AG08395 (cell line): ENCODE measurements at places on chromosomes 16 and 17.

DNA sequence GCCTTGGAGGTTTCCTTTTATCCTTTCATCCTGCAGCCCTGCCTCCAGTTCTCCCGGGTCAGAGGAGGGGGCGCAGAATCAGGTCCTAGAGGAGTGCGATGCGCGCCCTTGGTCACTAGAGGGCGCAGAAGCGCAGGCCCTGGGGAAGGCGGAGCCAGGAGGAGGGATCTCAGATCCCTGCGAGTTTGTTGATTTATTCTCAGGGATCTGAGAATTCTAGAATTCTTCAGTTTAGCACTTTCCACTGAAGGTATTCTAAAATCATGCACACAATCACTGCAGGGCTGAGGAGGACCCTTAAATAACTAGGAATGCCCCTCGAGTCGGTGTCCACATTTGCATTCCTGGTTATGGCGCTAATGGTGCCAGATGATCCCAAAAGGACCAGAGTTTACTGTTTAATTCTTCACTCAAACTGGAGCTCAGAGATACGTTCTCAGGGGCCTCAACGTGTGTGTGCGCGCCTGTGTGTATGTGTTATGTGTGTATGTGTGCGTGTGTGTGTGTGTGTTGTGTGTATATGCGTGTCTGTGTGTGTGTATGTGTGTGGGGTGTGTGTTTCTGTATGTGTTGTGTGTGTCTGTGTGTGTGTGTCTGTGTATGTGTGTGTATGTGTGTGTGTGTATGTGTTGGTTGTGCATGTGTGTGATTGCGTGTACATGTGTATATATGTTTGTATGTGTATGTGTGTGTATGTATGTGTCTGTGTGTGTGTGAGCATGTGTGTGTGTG, 6.9 kb upstream of the ELAC2 start:
- peak; percentile 80 for DNase-seq

- peak; percentile 37 for DNase-seq
These were observed 230.3 kb downstream of the MRTFB start for GRCh38 chr16:14301169-14302030.

DNA sequence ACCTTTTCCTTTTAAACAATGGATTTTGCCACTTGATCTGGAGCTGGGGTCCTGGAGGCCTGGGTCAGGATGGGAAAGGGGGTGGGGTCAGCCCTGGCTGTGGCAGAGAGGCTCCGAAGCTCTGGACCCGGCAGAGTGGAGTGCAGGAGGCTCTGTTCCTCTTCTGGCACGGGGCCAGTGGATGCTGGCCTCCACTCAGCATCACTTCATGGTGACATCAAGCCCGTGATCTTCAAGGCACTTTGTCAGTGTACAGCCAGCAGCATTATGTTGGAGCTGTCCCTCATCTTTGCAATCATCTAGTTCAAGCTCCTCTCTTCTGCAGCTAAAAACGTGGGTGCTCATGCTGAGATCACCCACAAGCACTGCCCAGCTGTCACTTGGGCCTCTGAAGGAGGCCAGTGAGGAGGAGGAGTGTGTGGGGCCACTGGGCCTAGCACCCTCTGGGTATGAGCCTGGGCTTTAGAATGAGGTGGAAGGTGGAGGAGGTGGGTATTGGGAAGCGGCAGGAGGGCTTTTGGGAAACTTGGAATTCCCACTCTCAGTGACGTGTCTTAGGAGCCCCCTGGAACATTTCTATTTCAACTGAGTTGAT, 45.9 kb upstream of the MGAT5B start:
- DNase-seq, result no peak

GRCh38 chr16:52441886-52442285, 105.1 kb downstream of the TOX3 start:
- DNase-seq, result no peak

DNA sequence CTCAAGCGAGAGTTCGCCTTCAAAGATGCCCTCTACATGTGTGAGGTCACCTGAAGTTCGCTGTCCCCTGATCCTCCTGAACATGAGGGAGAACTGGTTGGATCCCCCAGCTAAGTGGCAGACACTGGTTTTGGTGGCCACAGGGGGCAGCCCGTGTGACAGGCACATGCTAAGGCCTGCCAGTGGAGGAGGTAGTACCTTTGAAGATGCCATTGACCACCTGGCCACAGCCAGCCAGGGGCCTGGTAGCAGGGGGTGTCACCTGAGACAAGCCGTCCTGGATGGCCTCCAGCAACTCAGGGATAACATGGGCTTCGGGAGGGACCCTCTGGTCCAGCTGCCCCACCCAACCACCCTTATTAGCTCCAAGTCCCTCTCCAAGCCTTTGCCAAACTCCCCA, 7.3 kb upstream of the ALDH3A1 start:
- no peak for DNase-seq
